SK-N-SH treated with all-trans-retinoic acid at 6 μM for 48 hours (cell line): ENCODE measurements at places on chromosomes 1 and 21.
A peak's percentile ranks its signal among the peaks of the same experiment; 100 is the strongest.

DNA sequence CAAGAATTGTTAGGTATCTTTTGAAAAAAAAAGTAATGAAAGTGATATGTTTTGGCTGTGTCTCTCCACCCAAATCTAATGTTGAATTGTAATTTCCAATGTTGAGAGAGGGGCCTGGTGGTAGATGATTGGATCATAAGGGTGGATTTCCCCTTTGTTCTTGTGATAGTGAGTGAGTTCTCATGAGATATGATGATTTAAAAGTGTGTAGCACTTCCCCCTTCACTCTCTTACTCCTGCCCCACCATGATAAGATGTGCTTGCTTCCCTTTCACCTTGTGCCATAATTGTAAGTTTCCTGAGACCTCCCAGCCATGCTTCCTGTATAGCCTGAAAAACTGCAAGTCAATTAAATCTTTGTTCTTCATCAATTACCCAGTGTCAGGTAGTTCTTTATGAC, 70.7 kb downstream of the XCL2 start:
- ATAC-seq, result no peak

- peak; percentile 82 for ATAC-seq
These were observed 18.1 kb upstream of the MYSM1 start for GRCh38 chr1:58717979-58718378.

DNA sequence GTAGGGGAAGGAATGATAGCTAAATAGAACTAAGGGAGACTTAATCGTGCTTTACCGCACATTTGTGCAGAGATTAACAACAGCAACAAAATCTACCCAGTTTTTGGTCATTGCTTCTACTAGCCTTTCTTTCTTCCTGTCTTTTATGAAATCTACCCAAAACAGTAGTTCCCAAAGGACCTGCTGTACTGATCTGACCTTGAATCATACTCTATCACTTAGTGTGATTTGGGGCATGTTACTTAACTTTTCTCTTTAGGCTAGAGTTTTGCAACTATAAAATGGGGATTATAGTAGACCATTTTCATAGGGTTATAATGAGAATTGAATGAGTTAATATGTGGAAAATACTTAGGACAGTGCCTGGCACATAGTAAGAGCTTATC, 30.5 kb upstream of the MACF1 start:
- no peak for ATAC-seq

GRCh38 chr1:19454265-19455146, 30.8 kb downstream of the CAPZB start:
- no peak for ATAC-seq

- no peak for ATAC-seq
These were observed 34.8 kb downstream of the S100B start for GRCh38 chr21:46570119-46570518.

- no peak for ATAC-seq
These were observed 10.1 kb upstream of the ADORA3 start for GRCh38 chr1:111513410-111514020.

DNA sequence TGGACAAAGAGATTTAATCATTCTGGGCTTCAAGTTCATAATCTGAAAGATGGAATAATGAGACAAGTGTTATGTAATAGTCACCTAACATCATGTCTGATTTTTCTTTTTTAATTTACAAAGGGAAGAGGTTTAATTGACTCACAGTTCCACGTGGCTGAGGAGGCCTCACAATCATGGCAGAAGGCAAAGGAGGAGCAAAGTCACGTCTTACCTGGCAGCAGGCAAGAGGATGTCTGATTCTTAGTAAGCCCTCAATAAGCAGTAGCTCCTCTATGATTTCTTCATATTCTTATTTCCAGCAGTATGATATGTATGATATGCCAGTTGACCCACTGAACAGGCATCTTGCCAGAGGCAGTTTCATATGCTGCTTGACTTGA, 152.7 kb downstream of the S1PR1 start:
- no peak for ATAC-seq

GRCh38 chr1:22108339-22109105, 34.4 kb downstream of the WNT4 start:
- no peak for ATAC-seq

- ATAC-seq, result peak; percentile 53
These were observed 553 bp downstream of the PTGER3 start for GRCh38 chr1:71046891-71047634.

DNA sequence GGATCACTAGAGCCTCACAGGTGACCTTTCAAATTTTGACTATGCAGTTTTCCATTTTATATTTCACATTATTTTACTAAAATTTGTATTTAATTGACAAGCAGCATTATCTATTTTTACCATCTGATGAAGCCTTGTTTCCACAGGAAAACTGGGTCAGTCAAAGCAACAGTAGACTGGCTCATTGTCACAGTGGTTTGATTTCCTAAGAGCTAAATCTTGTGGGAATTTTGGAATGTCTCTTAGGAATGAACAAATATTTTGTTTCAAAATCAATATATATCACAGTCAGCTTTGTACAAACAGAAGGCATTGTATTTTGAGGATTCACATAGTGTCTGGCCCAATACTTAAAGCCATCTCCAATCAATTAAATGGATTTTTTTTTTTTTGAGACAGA, 152.6 kb upstream of the RNPC3 start:
- no peak for ATAC-seq

- ATAC-seq, result no peak
These were observed 136.7 kb downstream of the FCRL5 start for GRCh38 chr1:157415661-157416060.

- no peak for ATAC-seq
These were observed 16.4 kb downstream of the NCMAP start for GRCh38 chr1:24572301-24572700.

GRCh38 chr1:31135973-31136600, 70.6 kb upstream of the PUM1 start:
- no peak; the same call in 2 of the 3 replicates for ATAC-seq

GRCh38 chr1:34050709-34051485, 114.1 kb downstream of the CSMD2 start:
- ATAC-seq, result no peak

DNA sequence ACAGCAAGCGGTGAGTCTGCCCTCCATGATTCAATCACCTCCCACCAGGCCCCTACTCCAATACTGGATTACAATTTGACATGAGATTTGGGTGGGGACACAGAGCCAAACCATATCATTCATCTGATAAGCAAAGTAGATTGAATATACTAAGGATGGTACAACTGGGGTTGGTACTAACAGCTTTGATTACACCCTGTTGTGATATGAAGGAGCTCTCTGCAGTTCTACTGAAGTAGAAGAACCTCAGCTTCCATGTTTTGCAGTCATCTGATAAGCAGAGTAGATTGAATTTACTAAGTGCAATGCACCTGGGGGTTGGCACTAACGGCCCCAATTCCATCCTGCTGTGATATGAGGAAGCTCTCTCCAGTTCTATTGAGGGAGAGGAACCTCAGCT, 31.1 kb downstream of the RWDD3 start:
- no peak for ATAC-seq

DNA sequence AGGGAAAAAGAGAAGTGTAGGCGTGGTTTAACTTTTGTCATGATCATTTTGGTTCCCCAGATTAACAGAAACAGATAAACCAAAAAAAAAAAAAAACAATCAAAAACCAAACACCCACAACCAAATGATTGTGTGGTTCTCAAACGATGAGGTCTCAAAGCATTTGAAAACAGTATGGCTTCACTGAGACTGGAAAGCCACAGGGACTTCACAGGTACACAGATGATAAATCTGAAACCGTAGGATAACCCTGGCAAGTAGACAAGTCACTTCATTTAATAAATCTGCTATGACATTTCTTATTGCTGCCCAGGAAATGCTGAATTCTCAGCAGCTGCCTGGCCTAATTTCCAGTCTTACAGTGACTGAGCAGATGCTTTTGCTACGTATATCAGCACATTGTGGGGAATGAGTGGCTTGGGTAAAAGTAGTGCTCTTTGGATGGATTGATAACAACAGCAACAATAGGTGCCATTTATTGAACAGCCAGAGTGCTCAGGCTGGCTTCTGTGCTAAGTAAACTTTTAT, 6.1 kb downstream of the ST6GALNAC3 start:
- peak; percentile 66 for ATAC-seq

DNA sequence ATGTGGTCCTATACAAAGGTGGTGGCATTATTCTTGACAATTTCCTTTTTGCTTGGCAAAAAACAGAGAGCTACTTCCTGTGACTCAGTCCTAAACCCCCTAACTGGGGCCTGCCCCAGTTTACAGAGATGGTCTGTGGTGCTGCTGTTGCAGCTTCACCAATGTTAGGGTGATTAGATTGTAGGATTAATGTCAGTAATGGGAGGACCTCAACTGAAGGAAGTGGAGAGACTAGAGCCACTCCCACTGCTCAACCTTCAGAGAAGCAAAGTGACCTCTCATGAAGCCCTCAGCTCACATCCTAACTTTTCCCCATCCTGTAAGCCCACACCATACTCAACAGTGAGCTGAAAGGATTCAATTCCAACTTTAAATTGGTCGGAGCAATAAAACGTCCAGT, 3.6 kb downstream of the S100A6 start:
- no peak for ATAC-seq

- ATAC-seq, result no peak
These were observed 149.3 kb downstream of the ADGRL2 start for GRCh38 chr1:81950037-81950436.

GRCh38 chr1:147272042-147272441, 29.6 kb downstream of the CHD1L start:
- no peak for ATAC-seq

GRCh38 chr1:240294566-240294965, 202.9 kb downstream of the FMN2 start:
- ATAC-seq, result no peak

DNA sequence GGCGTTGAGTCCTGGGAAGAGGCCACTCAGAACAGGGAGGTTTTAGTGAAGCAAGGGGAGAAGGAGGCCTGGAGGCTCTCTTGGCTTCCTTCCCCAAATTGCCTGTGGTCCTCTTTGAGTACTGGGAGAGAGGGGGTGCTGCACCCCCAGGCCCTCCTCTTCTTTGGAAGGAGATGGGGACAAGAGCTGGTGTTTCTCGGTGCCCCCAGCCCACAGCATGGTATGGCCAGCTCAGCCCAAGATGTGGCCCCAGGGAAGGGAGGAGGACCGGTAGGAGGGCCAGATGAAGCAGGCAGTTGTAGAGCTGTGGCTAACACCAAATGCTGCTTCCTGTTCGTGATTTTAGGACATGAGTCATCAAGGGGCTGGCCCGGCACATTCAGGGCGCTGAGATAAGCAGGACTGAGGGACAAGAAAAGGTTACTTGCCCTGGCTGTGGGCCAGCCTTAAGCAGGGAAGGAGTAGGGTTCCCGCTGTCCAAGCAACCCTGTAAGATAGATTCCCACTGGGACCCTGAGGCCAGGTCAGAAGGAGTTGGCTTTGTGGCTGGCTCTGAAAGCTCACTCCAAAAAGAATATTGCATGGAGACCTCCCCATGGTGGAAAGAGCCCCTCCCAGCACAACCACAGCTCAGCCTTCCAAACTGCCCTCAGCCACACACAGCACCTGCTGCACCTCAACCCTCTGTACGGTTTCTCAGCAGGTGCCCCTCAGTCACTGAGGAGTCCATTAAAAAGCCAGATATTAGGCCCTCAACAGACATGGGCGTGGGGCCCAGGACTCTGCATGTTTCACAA, 4.9 kb upstream of the TNFRSF1B start:
- peak; percentile 88 for ATAC-seq

DNA sequence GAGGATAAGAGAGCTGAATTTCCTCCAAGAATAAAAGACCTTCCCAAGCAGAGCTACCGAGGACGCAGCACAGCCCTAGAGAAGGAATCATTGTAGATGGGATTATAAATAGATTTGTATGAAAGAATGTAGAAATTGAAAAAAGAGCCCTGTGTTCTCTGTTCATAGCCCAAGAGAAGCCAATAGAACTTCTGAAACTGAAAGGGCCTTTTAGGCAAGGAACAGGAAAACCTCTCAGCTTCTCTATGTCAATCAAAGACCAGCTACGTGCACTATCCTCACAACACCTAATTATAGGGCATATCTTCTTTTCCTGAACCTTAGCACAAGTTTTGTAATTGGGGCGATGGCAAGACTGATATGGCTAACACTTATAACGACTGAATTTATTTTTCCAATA, 192.4 kb upstream of the RNPC3 start:
- ATAC-seq, result no peak

DNA sequence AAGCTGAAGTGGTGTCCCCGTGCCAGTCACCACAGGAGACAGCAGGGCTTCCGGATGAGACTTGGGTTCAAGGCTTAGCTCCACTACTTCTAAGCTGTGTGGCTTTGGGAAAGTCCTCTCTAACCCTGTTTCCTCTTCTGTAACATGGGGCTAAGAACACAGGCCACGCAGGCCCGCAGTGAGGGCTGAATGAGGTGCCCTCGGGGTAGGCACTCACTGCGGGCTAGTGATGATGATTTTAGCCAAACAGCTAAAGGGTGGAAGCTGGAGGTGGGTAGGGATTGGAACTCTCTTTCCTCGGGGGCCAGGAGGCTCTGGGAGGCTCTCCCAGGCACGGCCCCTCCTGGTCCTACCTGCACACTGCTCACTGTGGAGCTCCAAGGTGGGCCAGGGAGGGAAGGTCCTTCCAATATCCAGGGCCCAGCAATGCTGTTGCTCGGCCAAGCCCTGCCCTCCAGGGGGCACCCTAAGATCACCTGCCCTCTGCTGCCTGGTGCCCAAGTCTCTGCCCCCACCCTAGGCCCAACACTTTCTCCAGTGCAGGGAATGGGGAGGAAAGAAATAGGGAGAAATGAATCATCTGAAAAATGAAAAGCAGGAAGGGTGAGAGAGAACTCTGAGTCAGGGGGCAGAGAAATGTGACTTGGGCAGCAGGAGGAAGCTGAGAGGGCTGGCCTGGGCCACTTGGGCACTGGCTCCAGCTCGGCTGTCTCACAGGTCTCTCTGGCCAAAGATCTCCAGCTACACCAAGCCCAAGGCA, 19.2 kb upstream of the EVA1B start:
- peak; percentile 91 for ATAC-seq

DNA sequence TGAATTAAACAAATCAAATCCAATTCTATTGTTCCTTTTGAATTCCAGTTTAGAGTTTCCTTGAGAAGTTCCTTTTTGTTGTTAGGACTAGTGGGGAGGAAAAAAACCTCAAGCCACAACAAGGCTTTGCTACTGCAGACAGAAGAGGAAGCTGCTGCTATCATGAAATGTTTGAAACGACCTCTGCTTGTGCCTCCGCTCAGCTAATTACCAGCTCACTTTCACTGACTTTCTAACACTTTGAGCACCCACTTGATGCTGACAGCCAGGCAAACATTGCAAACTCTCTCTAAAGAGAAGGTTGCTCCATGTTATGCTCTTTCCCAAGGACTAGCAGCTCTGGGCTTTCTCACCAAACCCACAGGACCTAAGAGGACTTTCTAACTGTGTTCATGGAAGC, 203.9 kb upstream of the PROX1 start:
- ATAC-seq, result no peak

DNA sequence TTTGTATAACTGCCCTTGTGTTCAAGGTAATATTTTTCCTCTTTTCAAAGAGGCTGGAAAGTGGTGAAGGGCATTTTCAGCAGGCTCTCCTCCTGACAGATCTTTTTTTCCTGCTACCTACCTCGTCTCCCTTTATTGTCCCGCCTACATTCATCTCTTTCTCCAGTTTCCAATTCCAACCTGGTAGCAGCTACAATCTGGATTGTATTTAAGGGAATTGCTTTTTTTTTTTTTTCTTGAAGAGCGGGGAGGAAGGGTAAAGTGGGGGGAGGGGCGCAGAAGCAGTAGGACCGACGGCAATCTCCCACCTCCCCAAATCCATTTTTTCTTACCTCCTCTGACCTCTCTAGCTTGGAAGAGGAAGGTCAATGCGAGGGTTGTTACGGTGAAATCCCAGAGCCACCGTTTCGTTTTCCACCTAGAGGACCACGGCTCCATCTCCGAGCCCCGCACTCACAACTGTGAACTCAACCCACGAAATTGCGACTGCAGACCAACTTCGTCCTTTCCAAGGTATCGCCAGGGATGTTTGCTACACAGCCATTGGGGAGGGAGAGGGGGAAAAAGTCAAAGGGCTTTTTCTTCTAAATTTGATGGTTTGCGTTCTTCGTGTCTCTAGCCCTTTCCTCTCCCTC, 464 bp downstream of the COL11A1 start:
- ATAC-seq, result no peak
